Neural crest cell (in vitro differentiated cells): ENCODE measurements at places on chromosomes 3 and 15. TPM values are rescaled to one million over a fixed set of nuclear protein-coding genes. Genes with fewer than 3 reads are reported as not detected.

- no peak overlapping the region for H3K4me3 ChIP-seq
- no peak overlapping the region for H3K27ac ChIP-seq
- peaks cover 5% of the 10 kb centered on the region for H3K4me1 ChIP-seq
- no peaks in the 10 kb centered on the region for H3K36me3 ChIP-seq
- DNase-seq = no peak
These were observed 11.5 kb downstream of the ITPR1 start for GRCh38 chr3:4504340-4505261.

GRCh38 chr3:181998828-181999227 is 287.1 kb downstream of the SOX2 start:
- H3K27ac ChIP-seq = no peak overlapping the region
- peaks cover 14% of the 10 kb centered on the region for H3K4me1 ChIP-seq
- H3K4me3 ChIP-seq = no peak overlapping the region
- no peak for DNase-seq
- H3K27me3 ChIP-seq = no peaks in the 10 kb centered on the region
- no peaks in the 10 kb centered on the region for H3K36me3 ChIP-seq

DNA sequence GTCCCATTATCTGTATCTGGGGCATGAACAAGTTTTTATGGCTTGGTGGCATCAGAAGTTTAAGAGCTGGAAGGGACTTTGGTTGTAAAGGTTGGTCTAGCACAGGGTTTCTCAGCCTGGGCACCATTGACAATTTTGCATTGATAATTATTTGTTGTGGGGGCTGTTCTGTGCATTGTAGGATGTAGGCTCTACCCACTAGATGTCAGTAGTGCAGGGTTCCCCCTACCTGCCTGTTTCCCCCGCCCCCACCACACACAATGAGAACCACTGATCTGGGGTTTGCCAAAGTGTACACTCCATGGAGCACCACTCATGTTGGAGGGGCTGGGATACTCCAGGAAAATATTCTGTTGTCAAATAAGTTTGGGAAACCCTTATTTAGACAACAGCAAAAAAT is 42.7 kb downstream of the PLCL2 start:
- H3K36me3 ChIP-seq = no peaks in the 10 kb centered on the region
- no peaks in the 10 kb centered on the region for H3K27me3 ChIP-seq
- DNase-seq = no peak

GRCh38 chr3:157438194-157438730 is 1.6 kb downstream of the PTX3 start:
- H3K4me3 ChIP-seq = peak overlapping the region; percentile 93
- H3K36me3 ChIP-seq = peaks cover 26% of the 10 kb centered on the region
- H3K27ac ChIP-seq = peak overlapping the region; percentile 68
- no peak for DNase-seq

DNA sequence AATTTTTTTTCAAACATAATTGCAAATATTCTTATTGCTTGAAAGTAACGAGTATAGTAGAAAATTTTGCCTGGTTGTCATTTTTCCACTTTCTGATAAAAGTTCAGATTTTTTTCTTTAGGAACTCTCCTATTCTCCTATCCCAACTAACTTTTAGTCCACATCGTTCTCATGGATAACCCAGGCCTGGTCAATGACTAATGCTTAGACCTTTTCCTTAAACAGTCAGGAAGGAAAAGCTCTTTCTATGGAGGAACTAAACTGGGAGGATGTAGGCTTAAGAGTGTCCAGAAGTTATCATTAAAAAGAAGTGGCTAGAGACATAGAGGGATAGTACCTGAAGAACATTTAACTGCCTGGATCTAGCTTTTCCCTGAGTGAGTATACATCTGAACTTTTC is 26.7 kb downstream of the CIP2A start:
- no peaks in the 10 kb centered on the region for H3K27me3 ChIP-seq
- H3K27ac ChIP-seq = no peak overlapping the region
- peaks cover 19% of the 10 kb centered on the region for H3K36me3 ChIP-seq
- H3K4me1 ChIP-seq = no peaks in the 10 kb centered on the region
- DNase-seq = no peak

GRCh38 chr3:133394561-133395311 is 5.1 kb upstream of the BFSP2 start:
- no peak overlapping the region for H3K4me3 ChIP-seq
- H3K36me3 ChIP-seq = peaks cover 9% of the 10 kb centered on the region
- H3K27me3 ChIP-seq = no peaks in the 10 kb centered on the region
- no peaks in the 10 kb centered on the region for H3K4me1 ChIP-seq
- DNase-seq = no peak
- no peak overlapping the region for H3K27ac ChIP-seq

The LAMB2 gene
- total RNA-seq = 108 and 120 TPM in 2 replicates

The OIP5 gene
- 25.2 and 26.9 TPM in 2 replicates for total RNA-seq
